ENCODE measurements at places on chromosomes 11 and 22. TPM values are rescaled to one million over a fixed set of nuclear protein-coding genes. Genes with fewer than 3 reads are reported as not detected.

DNA sequence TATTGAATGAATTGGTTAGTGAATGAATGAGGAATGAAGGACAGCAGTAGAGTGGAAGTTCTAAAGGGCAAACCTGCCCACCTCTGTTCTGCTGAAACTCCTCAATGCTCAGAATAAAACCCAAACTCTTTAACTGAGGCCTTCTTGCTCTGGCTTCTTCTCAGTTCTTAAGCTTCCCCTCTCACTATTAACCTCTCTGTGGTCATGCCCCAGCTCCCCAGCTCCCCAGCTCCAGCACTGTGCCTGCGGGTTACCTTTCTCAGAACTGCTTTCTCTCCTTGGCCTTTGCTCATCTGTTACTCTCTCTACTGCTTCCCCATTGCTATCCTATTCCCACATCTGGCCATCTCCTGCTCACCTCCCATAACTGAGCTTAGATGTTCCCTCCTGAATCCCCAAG is 137.4 kb downstream of the NXPE2 start:
- DNase-seq: no peak

DNA sequence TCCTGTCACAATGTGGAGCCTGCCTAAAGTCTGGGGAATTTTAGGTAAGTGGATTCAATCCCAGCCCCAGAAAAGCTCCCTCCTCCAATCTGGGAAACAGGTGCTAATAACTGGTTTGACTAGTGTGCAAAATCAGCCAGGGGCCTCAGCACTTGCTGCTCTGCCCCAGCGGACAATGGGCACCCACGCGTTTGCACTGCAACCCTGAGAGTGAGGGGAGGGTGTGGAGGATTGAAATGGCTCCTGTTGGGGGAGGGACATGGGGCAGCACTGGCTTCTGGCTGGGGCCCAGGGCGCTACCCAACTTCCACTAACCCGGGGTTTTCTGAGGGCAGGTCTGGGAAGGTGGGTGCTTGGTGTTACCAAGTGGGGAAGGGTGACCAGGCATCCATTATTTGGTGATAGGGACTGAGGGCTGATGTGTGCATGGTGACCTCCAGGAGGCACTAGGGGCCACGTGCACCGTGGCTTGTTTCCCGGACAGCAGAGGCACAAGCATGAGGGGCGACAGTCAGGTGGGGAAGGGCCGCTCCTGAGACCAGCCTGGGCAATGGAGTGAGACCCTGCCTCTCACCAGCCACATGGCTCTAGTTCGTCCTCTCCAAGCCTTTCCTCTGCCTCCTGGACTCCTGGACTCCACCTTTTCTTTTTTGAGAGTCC is 4.3 kb upstream of the PNPLA5 start:
- no peak for DNase-seq

DNA sequence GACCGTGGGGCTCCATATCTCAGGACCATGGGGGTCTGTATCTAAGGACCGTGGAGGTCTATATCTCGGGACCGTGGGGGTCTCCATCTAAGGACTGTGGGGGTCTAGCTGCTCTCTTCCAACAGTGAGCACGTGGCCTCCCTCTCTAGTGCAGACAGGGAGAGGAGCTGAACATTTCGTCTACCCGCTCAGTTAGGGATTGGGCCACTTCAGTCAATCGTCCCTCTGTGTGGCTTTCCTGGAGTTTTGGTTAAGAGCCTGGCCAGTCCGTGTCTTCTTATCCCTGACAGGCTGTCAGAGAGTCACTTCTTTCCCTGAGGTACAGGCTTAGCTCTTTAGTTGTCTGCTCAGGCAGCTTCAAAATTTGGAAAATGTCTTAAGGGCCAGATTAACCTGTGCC is 3.1 kb downstream of the KRTAP5-1 start:
- no peak for DNase-seq

SULT4A1 gene
- 0.49 TPM for polyA plus RNA-seq

LMNTD2 gene
- 2.6 TPM for polyA plus RNA-seq
